ENCODE measurements at places on chromosomes 1 and 21.

GRCh38 chr1:24409535-24409934 is 4.0 kb downstream of the STPG1 start:
- DNase-seq = no peak

DNA sequence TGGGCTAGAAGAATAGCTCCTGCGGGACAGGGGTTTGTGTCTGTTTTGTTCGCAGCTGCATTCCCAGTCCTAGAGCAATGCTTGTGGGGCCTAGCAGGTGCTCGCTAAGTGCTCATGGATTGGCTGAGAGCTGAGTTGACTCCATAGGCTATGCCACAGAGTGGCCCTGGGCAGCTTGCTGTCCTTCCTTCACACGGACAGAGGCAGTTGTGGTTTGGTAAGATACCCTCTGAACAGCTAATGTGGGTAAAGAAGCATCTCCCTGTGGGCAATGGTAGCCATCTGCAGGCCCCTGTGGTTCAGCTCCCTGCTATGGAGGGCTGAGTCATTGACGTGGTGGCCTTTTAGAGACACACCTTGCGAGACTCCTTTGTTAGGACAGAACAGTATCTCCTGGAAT is 23.5 kb upstream of the LBR start:
- DNase-seq = no peak

DNA sequence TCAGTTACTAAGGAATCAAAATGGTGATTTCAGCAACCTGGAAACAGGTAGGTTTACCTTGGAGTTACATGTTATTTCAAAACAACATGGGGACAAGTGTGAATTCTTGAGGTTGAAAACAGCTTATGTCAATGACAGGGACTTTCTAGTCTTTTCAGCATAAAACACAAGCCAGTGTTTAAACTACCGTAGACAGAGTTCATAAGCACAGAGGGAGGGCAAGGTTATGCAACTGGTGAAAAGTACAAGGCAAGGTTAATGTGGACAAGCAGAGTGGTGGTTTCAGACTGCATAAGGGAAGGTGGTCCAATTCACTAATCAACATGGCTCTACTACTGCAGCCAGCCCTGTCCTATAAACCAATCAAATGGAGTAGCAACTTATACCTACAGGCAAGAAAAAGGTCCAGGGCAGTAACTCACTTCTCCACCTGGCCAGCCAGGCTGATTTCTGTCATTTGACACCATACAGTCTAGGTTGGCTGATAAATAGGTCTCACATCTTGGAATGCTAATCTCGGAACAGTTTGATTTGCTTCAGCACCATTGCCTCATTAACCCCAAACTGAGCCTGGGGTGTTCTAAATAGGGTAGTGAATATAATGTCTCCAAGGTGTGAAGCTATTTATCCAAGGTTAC is 250.3 kb upstream of the PROX1 start:
- no peak for DNase-seq

- no peak for DNase-seq
These were observed 8.4 kb upstream of the SLC37A1 start for GRCh38 chr21:42505090-42505726.

DNA sequence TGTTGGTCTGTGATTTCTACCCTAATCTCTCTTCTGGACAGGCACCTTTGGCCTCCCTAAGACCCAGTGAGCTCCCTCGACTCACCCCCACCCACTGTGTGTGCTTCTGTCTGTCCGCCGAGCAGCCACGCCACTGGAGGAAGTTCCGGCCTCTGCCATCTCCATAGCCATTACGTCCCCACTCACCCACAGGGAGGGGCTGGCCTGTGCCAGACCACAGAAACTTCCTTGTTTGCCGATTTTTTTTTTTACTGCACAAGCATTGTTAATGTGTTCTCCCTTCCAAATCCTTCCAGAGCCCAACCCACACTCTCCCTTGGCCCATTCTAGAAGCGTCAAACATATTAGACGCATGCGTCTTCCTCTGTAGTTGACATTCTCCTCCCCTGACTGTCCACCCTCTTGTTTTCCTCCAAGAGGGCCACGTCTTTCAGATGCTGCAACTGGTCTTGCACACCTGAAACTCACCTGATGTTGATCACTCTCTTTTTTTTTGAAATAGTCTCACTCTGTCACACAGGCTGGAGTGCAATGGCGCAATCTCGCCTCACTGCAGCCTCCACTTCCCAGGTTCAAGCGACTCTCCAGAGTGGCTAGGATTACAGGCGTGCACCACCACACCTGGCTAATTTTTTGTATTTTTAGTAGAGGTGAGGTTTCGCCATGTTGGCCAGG is 72.3 kb downstream of the EVA1C start:
- DNase-seq = no peak

GRCh38 chr1:207987164-207987563 is 76.2 kb upstream of the CD34 start:
- no peak for DNase-seq

DNA sequence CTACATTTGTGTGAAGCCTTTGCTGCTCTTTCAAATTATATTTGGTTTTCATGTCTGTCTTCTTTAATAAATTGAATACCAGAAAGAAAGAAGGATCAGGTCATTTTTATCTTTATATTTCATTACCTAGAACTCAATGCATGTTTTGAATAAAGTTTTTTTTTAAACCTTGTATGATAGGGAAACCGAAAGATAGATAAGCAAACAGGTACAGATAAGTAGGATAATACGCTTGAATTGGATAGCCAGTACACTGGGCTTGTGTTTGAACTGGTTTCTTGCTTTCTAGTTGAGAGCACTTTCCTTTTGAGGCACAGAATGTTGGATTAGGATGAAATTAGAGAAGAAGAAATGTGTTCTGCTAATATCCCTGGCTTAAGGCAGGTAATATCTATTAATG is 46.9 kb downstream of the PKN2 start:
- no peak for DNase-seq

GRCh38 chr1:18913065-18913835 is 10.9 kb upstream of the ALDH4A1 start:
- DNase-seq = peak; percentile 7

- no peak for DNase-seq
These were observed 308.6 kb downstream of the PTPRC start for GRCh38 chr1:198947456-198947855.

GRCh38 chr1:109689844-109690405 is 2.3 kb downstream of the GSTM1 start:
- no peak for DNase-seq

- DNase-seq = no peak
These were observed 336.4 kb downstream of the PAPPA2 start for GRCh38 chr1:176799327-176799726.

GRCh38 chr1:191609305-191609704 is 549.0 kb upstream of the RGS18 start:
- peak; percentile 39 for DNase-seq

- no peak for DNase-seq
These were observed 16.5 kb upstream of the PIGV start for GRCh38 chr1:26771285-26771642.

- peak; percentile 55 for DNase-seq
These were observed 40.3 kb downstream of the RGS5 start for GRCh38 chr1:163162381-163162914.

- DNase-seq = no peak
These were observed 18.4 kb upstream of the GFI1 start for GRCh38 chr1:92505015-92505692.

DNA sequence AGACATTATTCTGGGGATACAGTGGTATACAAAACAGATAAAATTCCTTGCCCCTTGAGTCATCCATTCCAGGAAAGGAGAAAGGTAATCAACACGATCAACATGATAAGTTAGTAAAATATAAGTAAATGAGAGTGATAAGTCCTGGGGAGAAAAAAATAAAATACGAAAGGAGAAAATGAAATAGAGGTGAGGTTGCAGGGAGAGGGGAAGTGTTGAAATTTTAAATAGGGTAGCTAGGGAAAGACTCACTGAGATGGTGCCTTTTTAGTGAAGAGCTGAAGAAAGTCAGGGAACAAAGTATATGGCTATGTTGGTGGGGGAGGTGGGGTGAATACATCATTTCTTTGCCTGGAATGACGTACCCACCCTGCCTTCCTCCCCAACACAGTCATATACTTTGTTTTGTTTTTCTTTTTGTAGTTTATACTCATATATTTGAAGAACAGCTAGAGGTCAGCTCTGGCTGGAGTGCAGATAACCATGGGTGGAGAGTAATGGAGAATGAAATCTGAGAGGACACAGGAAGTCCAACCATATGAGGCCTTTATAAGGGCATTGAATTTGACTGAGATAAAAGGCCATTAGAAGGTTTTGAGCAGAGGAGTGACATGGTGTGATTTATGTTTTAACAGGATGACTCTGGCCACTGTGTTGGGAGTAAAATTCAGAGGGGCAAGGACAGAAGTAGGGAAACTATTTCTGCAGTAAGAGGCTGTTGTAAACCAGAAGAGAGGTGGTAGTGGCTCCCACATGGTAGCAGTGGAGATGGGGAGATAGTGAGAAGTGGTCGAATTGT is 54.8 kb downstream of the OSBPL9 start:
- peak; percentile 27 for DNase-seq

DNA sequence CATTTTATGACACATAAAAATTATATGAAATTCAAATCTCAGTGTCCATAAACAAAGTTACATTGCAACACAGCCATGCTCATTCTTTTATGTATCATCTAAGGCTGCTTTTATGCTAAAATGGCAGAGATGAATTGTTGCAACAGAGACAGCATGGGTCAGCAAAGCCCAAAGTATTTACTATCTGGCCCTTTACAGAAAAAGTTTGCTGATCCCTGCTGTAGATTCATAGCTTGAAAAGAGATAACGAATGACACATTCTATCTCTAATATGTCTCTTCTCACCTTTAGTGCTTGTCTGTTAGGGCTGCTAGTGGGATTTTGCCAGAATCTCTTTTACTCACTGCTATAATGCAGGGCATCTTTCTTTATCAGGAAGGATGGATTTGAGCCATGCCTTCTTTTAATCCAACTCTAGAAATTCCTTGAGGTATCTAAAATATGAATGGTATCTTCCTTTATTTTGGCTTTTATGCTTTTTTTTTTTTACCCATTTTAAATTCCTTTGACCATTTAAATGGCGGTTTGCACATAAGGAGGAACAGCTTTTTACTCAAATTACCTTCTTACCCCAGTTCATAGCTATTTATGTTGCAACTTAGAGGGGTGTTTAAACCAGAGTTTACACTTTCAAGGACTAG is 598.2 kb downstream of the PLPP3 start:
- DNase-seq = no peak

- DNase-seq = no peak
These were observed 25.3 kb downstream of the TFF3 start for GRCh38 chr21:42289926-42290325.

DNA sequence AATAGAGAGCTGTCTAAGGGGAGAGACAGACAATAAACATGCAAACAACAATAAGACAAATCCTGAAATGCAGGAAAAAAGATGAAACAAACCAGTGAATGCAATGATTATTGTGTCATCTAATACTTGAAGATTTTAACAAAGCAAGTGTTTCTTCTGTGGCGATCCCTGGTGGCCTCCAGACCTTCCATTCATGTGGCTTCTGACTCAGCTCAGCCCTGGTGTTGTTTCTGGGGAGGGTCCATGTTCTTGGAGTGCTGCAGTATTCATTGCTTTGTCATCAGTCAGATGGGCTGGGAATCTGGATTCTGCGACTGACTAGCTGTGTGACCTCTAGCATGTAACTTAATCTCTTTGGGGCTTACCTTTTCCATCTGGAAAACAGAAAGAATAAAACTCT is 1.5 kb upstream of the C2CD4D start:
- no peak for DNase-seq

DNA sequence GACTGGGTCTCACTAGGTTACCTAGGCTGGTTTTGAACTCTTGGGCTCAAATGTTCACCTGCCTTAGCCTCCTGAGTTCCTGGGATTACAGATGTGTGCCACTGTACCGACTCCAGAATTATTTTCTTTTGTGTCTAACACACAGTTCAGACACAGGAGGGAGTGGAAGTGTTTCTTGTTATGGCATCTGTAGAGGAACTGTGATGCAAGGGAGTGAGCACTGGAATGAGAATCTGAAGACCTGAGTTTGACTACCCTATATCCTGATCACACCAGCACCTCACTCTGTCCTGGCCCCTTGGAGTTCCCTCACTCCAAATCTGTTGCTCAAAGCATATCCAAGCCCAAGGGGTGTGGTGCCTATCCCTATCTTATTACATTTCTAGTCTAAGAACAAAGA is 15.2 kb downstream of the OPTC start:
- DNase-seq = no peak

- no peak for DNase-seq
These were observed 13.7 kb downstream of the SKI start for GRCh38 chr1:2241820-2242219.

GRCh38 chr1:66764994-66765578 is 12.8 kb downstream of the DYNLT5 start:
- DNase-seq = peak; percentile 3
